ENCODE measurements at places on chromosomes 3 and 15. TPM values are rescaled to one million over a fixed set of nuclear protein-coding genes. Genes with fewer than 3 reads are reported as not detected.

DNA sequence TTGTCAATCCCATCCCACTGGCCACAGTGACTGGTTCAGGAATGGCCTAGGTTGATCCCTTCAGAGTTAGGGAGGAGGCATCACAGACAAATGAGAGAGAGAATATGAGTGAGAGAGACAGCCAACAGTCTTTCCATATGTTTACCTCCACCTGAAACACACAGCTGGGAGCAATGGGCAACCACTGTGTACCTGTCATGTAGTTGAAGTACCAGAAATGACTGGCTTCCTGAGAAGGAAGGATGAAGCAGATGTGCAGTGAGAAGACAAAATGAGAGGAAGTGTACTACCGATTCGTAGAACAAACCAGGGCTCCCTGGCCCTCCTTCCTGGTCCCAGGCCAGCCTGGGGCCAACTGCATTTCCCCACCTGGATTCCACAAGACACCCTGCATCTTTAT, 27.4 kb downstream of the SRGAP3 start:
- no peak for DNase-seq

DNA sequence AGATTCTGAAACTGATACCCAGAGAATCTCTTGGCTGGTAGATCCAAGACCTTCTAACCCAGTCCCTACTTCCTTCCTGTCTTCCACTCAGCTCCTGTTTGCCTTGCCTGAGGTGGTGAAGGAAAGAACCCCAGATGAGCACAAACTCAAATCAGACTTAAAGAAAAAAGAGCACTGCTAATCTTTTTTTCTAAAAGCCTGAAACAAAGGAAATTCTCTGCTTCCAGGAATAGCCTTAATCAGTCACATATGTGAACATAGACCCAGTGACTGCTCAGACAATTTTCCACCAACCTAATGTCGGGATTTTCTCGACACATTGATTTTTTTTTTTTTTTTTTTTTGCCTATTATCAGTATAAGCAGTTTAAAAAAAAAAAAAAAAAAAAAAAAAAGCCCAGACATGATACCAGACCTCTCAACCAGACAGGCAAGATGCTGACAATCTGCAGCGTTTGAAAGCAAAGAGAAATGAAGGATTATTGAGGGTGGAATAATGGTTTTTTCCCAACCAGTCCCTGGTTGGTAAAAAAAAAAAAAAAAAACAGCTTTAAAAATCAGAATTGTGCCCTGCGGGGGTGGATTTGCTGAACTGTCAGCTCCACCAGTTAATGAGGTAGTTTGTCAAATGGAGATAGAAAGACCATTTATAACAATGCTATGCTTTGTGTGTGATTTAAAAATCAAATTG, 256.8 kb upstream of the RARB start:
- no peak for DNase-seq

- no peak for DNase-seq
Observed at GRCh38 chr3:135917076-135917475, 48.5 kb upstream of the PPP2R3A start.

Gene ASB14
- 0.03 TPM for total RNA-seq

DNA sequence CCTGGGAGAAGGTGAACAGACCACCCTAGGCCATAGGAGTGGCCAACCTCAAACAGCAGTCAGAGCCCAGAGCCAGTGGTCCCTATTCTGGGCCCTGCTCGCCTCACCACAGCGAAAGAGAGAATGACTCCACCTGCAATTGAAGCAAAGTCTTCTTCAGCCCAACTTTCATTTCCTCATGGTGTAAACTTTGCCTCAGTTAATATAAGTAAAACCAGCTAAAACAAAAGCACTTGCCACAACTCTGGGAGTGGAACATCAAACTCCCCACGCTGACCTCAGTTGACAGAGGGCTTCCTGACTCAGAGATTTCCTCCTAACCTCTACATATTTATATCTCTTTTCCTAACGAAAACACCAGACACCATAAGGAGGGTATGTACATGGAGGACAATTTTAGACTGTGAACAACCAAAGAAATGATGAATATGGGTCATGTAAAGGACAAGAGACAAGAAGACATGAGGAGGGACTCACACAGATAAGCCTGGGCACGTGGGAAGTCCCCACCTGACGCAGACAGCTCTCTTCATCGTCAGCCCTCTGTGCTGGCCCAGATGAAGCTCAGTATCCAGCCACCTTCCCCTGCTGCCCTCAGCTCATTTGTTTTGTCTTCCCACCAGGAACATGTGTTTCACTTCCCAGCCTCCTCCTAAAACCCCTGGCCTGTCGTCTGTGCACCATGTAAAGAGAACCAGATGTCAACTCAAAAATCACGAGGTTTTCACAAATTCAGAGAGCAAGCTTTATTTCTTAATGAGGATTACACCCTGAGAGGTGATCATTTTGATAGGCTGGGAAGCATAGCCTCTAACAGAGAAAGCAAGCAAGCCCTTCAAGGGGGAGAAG, 140.9 kb downstream of the KCNMB2 start:
- DNase-seq: no peak

- DNase-seq: no peak
Observed at GRCh38 chr3:72432246-72432645, 416.0 kb downstream of the SHQ1 start.

GRCh38 chr3:187150599-187150998, 11.3 kb upstream of the RPL39L start:
- DNase-seq: no peak

Gene SOX14
- total RNA-seq: 1.2 TPM

Gene FHIT
- 2.1 TPM for total RNA-seq

Gene FGF12
- total RNA-seq: 9.6 TPM

Gene SPATA12
- total RNA-seq: not detected

Gene DNAH1
- 0.48 TPM for total RNA-seq

DNA sequence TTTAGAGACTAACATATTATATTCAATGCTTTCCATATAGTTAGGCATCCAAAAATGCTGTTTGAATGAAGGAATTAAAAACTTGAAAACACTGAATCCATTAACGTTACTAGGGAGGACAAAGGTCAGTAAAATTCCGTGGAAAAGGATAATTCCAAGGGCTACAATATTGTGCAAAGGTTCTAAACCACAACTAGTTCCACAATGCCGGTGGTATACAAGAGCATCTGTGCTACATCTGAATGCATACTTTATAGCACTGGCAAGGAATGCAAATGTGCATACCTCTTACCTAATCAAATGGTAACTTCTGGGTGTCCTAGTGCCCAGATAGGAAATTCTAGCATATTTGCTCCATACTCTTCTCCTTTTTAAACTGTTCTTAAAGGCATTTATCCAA, 2.2 kb downstream of the ICE2 start:
- DNase-seq: no peak

DNA sequence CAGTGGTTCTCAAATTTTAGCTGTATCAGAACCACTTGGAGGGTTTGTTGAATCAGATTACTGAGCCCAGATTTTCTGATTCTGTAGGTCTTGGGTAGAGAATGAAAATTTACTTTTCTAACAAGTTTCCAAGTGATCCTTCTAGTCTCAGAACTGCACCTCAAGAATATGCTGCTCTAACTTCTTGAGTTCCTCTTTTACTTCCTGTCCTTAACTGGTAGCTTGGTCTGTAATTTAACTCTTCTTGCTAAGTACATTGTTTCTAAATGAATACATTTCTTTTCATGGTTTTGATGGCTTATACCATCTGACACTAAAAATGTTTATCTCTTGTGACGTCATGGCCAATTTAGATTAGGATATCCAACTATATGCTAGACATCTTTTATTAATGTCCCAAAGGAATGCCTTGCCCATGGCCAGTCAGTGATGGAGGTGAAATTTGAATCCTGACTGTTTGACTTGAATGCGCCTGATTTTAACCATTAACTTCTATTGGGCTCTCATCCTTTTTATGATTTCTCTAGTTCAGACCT, 262.6 kb upstream of the NAALADL2 start:
- DNase-seq: no peak

DNA sequence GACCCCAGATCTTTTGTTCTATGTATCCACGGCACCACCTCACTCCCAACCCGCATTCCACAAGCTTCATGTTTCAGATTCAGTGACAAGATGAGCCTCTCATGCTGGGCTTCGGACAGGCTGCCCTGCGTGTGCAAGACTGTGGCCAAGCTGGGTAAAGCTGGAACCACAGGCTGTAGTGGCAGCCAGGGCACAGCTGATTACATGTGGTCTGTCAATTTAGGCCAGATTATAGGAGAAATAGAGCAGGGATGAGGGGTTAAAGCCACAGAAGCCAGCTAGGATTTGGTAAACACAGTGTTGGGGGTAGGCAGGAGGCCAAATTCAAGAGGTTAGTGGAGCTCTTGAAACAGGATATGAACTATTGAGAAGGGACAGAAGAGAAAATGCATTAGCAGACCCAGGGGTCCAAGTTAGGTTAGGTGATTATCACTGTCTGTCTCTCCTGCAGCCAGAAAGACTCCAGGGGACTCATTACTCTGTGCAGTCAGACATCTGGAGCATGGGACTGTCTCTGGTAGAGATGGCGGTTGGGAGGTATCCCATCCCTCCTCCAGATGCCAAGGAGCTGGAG, 12.9 kb downstream of the SNAPC5 start:
- DNase-seq: no peak

Gene GATM
- total RNA-seq: 23.8 TPM

Gene LRRIQ4
- 0.15 TPM for total RNA-seq

Measured in H7 (cell line).